ENCODE measurements at places on chromosomes 6 and 20. TPM values are rescaled to one million over a fixed set of nuclear protein-coding genes. Genes with fewer than 3 reads are reported as not detected.

The METTL24 gene
- total RNA-seq: not detected

GRCh38 chr6:132746048-132746447, 11.7 kb downstream of the VNN2 start:
- no peak overlapping the region for H3K27ac ChIP-seq
- peaks cover 20% of the 10 kb centered on the region for H3K27me3 ChIP-seq
- no peak overlapping the region for H3K4me3 ChIP-seq
- H3K4me1 ChIP-seq: no peaks in the 10 kb centered on the region
- DNase-seq: no peak

GRCh38 chr20:688809-689212, 13.2 kb upstream of the SCRT2 start:
- DNase-seq: no peak
- no peak overlapping the region for H3K4me3 ChIP-seq
- H3K4me1 ChIP-seq: no peaks in the 10 kb centered on the region

DNA sequence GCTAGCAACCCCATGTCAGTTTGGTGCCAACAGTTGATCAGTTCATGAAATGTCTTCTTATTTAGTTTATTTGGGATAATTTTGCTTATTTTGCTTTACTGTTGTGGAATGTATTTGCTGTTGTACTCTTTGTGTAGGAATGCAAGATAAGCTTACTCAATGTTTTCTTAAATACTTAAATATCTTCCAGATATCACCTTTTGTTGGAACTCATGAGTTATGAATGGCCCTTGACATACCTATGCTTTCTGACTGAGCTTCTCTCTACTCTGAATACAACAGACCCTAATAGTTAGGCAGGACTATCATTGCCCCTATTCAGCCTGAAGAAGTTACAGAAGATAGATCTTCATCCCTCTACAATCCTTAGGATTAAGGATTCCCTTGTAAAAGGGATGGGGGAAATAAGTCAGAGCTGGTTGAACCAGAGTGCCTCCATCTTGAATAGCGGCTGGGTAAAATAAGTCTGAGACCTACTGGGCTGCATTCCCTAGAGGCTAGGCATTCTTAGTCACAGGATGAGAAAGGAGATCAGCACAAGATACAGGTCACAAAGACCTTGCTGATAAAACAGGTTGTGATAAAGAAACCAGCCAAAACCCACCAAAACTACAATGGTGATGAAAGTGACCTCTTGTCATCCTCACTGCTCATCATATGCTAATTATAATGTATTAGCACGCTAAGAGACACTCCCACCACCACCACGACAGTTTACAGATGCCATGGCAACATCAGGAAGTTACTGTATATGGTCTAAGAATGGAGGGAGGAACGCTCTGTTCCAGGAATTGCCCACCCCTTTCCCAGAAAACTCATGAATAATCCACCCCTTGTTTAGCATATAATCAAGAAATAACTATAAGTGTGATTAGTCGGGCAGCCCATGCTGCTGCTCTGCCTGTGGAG, 196.9 kb downstream of the AKAP7 start:
- no peak overlapping the region for H3K27ac ChIP-seq
- H3K36me3 ChIP-seq: no peaks in the 10 kb centered on the region
- no peak overlapping the region for H3K4me3 ChIP-seq
- DNase-seq: no peak
- H3K27me3 ChIP-seq: peaks cover 28% of the 10 kb centered on the region
- H3K4me1 ChIP-seq: no peaks in the 10 kb centered on the region

DNA sequence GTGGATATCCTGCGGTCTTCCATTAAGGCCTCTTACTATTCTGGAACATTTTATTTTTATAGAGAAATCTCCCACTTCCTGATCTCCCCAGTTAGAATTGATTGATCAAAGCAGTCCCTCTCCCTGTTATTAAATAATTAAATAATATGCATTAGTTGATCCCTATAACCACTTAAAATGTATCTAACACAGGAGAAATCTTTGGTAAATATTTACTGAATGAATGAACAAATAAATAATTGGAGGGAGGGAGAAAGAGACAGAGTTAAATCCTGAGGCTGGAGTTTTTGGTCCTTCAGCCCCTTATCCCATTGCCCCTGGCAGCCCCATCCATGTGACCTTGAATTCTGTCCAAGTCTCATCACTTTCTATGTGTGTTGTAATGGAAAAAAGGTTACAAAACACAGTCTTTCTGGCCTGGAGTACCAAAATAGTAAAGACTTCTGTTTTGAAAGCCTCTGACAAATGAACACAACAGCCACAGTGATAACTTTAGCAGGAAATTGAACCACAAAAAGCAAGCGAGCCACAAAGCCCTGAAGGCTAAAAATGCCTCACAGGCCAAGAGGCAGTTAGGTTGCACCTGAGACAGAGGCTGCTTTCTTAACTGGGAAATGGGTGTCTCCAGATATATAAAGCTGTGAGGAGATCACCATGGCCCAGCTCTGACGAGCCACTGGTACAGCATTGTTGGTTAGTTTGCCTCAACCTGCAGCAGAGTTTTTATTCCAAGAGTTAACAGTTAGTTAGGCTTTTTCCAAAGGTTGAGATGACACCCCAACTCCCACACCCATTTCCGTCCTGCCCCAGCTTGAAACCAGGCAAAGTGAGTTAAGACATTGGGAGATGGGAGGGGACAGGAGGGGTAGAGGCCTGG, 11.3 kb downstream of the NT5E start:
- no peak overlapping the region for H3K4me3 ChIP-seq
- H3K27ac ChIP-seq: peak overlapping the region; percentile 99
- no peaks in the 10 kb centered on the region for H3K27me3 ChIP-seq
- peaks cover 97% of the 10 kb centered on the region for H3K4me1 ChIP-seq
- H3K36me3 ChIP-seq: peaks cover 15% of the 10 kb centered on the region

DNA sequence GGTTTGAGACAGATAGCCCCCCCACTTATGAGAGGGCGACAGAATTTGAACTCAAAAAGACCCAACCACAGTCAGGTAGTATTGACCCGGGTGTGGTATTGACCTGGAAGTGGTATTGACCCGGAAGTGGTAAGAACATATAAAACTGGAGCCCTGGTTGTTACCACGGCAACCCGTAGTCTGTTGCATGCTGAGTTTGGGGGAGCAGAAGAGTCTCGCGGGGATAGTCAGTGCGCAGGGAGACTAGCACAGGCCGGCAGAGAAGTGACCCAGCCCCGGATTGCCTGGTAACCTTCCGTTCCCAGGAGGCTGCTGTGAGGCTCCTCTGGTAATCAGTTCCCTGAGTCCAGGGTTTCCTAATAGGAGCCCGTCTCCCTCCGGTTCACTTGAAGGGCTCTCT, 96.2 kb downstream of the SNX5 start:
- peaks cover 32% of the 10 kb centered on the region for H3K4me1 ChIP-seq
- no peak for DNase-seq
- H3K27me3 ChIP-seq: peaks cover 17% of the 10 kb centered on the region
- no peak overlapping the region for H3K27ac ChIP-seq
- H3K36me3 ChIP-seq: no peaks in the 10 kb centered on the region
- H3K4me3 ChIP-seq: no peak overlapping the region

The PEX6 gene
- total RNA-seq: 27.1 TPM

The NRN1 gene
- total RNA-seq: 0.21 TPM

GRCh38 chr6:166025149-166025898, 142.3 kb downstream of the TBXT start:
- no peaks in the 10 kb centered on the region for H3K36me3 ChIP-seq
- DNase-seq: peak; percentile 59
- H3K27me3 ChIP-seq: no peaks in the 10 kb centered on the region
- peak overlapping the region; percentile 70 for H3K27ac ChIP-seq

DNA sequence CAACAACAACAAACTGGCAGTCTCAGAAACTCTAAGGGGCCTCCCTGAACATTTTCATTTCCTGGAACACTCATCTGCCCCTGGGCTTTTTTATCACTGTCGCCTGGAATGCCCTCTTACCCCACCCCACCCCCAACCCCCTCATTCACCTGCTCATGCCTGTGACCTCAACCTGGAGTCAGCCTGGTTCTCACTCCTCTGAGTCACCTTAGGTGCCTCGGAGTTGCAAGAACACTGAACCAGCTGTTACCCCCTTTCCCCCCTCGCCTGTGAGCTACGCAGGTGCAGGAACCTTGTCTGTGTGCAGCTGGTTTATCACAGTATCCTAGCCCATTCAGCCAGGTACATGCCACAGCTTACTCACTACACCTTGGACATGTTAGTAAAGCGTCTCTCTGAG, 12.8 kb upstream of the SNAI1 start:
- peaks cover 9% of the 10 kb centered on the region for H3K4me1 ChIP-seq
- H3K36me3 ChIP-seq: no peaks in the 10 kb centered on the region
- no peaks in the 10 kb centered on the region for H3K27me3 ChIP-seq
- no peak overlapping the region for H3K4me3 ChIP-seq
- DNase-seq: no peak

- H3K27me3 ChIP-seq: no peaks in the 10 kb centered on the region
- peaks cover 52% of the 10 kb centered on the region for H3K4me1 ChIP-seq
- no peak for DNase-seq
- no peak overlapping the region for H3K27ac ChIP-seq
Measured at GRCh38 chr20:50545126-50545525, 34.9 kb downstream of the PTPN1 start.

- H3K27ac ChIP-seq: no peak overlapping the region
- H3K4me3 ChIP-seq: peak overlapping the region; percentile 19
- H3K27me3 ChIP-seq: no peaks in the 10 kb centered on the region
Measured at GRCh38 chr6:107704347-107705013, 119.6 kb downstream of the SCML4 start.

- H3K27me3 ChIP-seq: no peaks in the 10 kb centered on the region
- H3K27ac ChIP-seq: no peak overlapping the region
- H3K36me3 ChIP-seq: peaks cover 5% of the 10 kb centered on the region
- H3K4me1 ChIP-seq: peaks cover 12% of the 10 kb centered on the region
Measured at GRCh38 chr6:130927305-130927704, 100.1 kb downstream of the SMLR1 start.

The HCRTR2 gene
- not detected for total RNA-seq

DNA sequence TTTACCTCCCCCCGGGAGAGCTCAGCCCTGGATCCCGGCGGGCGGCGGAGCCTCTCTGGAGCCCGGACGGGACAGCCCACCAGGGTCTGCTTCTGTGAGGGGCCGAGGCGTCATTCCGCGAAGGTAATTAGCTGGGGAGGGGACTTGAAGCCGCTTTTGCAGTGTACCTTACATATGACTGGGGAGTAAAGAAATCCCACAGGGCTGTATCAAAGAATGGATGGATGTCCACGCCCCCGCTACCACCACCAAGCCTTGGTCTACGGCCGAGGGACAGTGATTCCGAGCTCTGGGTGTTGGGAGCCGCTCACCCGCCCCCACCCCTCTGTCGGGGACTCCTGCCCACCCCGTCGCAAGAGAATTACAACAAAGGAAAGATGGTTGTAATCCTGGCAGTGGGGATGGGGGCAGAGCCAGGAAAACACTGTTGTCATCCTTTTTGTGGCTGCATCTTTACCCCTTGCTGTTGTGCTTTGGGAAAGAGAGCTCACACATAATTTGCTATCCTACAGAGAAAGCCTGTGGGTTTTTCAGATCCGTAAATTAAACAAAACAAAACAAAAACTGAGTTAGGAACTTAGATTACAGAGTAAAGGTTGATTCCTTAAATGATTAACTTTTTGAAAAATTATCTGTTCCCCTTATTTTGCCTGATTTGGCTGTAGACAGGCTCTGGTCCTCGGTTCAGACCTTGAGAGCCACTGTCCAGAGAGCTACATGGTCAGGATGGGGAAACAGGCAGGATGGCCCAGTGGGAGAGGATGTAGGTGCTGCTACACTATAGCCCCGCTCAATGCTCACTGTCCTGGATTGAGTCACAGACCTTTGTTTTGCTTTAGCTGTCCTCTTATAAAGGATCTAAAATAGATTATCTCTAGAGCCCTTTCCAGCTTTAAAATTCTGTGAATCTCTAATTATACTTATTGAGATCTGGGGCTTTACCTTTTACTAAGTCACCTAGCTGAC, 997 bp upstream of the FBXO30 start:
- H3K4me3 ChIP-seq: peak overlapping the region; percentile 91
- no peak for DNase-seq
- H3K27me3 ChIP-seq: no peaks in the 10 kb centered on the region
- peaks cover 32% of the 10 kb centered on the region for H3K4me1 ChIP-seq

DNA sequence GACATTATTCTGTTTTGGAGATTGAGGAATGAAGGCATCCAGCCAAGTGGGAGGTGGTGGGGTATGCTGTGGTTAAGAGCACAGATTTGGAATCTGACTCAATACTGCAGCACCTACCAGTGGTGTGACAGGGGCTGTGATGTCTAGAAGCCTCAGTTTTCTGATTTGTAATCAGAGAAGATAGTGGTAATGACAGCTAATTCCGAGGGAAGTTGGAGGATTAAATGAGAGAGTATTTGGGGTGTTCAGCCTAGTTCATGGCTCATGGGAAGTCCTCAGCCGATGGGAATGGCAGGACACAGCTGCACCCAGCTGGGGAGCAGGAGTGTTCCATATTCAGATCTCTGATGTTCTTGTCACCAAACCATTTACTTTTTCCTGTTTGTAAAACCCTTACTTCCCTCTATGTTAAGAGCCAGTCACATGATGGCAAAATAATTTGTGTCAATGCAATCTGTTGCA, 9.3 kb downstream of the SLC9A8 start:
- H3K4me1 ChIP-seq: peaks cover 16% of the 10 kb centered on the region
- peaks cover 47% of the 10 kb centered on the region for H3K36me3 ChIP-seq
- no peak for DNase-seq
- no peak overlapping the region for H3K4me3 ChIP-seq
- H3K27ac ChIP-seq: peak overlapping the region; percentile 20

DNA sequence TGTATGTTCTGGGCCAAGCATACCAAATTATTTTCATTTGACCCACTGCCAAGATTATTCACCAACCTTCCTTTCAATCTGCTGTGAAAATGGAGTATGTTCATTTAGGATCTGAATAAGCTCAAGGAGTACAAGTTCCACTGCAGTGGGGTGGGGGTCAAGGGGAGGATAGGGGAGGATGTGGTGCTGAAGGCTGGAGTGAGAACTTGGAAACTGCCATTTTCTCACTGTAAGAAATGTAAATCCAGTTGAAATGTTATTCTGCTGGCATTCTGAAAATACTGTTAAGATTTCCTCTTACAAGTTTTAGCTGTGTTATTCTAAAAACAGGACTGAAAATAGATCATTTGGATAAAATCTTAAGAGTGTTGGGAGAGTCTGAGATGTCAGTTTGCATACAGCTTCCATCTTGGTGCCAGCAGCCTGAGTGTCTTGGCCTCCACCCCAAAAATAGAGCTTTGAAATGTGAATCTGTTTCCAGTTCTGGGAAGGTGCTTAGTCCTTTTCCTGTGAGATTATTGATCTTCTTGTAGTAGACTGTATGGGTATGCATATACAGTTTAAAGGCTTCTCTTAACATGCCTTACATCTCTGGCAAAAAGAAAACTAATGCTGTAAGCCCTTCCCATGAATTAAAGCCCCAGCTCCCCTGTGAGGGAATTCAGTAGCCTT, 84.3 kb downstream of the CTNNBL1 start:
- peaks cover 29% of the 10 kb centered on the region for H3K36me3 ChIP-seq
- no peaks in the 10 kb centered on the region for H3K4me1 ChIP-seq
- no peak overlapping the region for H3K27ac ChIP-seq
- DNase-seq: no peak

The SAMD10 gene
- total RNA-seq: 3.5 TPM

The CLVS2 gene
- not detected for total RNA-seq
